CD4-positive, CD25-positive, alpha-beta regulatory T cell (primary cell): ENCODE measurements at places on chromosomes 2 and 18.

DNA sequence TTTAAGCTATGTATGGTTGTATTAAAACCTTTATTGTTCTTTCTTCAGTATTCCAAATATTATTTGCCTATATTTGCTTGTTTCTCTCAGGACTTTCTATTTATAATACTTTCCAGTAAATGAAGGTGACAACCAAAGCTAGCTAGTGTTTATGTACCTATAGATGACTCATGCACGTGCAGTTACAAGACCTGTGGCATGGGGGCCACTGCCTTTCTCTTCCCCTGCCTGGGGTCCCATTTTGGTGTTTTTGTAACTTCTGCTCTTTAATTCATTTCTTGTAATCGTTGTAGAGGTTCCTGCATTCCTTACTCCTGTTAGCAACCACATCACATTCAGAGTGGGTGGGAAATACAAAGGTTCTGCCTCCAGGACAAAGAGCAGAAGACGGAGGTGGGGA, 364.6 kb downstream of the PTPRM start:
- no peak for DNase-seq

- DNase-seq = no peak
These were observed 28.9 kb downstream of the PRKRA start for GRCh38 chr2:178422097-178422496.

- DNase-seq = no peak
These were observed 45.8 kb downstream of the SMAD7 start for GRCh38 chr18:48904847-48905394.

- DNase-seq = no peak
These were observed 234.4 kb upstream of the RBBP8 start for GRCh38 chr18:22698711-22699110.

- no peak for DNase-seq
These were observed 97.0 kb downstream of the XRCC5 start for GRCh38 chr2:216206041-216206703.
